Stimulated activated CD4-positive, alpha-beta T cell treated with anti-CD3 and anti-CD28 coated beads, TNF-alpha, amount 100 ng/mL, for 48 hours (primary cell): ENCODE measurements at places on chromosomes 2 and 18.
A peak's percentile ranks its signal among the peaks of the same experiment; 100 is the strongest.

DNA sequence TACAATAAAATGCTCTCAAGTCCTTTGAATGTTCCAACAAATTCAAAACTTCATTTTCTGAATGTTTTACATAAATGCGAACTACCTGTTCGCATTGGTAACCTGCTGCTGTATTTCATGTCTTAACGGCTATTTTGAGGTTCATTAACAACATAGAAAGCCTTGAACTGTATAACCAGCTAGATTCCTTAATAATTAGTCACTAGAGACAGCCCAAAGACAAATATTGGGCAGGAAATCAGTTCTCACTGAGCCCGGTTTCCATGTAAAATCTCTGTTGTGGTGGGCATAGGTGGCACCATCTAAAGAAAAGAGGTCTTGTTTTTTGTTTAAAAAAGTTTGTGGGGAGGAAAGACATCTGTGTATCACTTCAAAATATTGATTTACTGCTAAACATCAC lies 29.2 kb downstream of the PDIA6 start:
- DNase-seq, result no peak

GRCh38 chr2:8204711-8205110 lies 477.1 kb upstream of the ID2 start:
- no peak for DNase-seq

DNA sequence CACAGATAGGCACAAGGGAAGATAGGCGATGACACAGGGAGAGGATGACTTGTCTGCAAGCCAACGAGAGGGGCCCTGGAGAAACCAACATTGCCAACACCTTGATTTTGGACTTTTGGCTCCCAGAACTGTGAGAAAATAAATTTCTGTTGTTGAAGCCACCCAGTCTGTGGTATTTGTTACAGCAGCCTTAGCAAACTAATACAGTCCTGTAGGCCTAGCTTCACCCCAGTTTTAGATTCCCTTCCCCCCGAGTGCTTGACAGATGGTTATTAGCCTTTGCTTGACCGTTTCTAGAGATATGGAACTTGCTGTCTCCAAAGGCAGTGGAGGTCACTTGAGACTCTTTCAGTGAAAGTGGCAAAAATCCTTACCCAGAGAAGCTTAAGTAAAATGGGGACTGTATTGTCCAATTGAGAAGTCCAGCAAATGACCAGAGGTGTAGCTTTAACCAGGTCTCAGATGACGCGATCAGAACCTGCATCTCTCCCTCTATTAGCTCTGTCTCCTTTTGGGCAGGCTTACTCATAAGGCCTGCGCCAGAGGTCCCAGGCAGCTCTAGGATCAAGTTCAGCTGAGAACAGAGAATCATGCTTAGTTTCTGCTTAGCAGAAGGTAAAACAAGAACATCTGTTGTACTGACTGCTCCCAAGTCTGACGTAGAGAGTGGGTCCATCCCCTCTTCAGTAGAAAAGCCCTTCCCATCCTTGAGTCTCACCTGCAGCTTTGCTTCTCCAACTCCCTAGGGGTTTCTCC lies 50.4 kb downstream of the MFSD6 start:
- DNase-seq, result no peak

DNA sequence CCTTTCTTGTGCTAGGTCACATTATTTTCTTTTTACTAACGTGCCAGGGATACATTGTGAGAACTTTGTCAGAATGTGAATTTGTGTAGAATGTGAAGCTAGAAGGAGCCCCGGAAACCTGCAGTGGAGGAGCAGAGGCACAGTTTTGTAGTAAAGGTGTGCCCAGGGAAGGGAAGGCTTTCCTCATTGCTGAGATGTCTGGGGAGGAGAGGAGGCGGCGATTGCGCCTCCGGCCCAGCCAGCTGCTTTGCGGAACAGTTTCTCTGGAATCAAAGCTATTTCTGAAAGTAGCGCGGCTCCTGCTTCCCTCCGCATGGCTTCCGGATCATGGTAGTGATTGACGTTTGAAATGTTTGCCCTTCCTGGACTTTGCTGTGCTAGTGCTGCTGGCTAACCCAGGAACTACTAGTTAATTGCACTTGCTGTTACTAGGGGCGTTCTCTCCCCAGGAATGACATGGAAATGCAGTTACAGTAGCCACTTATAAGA lies 83.1 kb upstream of the RBM44 start:
- DNase-seq, result no peak

DNA sequence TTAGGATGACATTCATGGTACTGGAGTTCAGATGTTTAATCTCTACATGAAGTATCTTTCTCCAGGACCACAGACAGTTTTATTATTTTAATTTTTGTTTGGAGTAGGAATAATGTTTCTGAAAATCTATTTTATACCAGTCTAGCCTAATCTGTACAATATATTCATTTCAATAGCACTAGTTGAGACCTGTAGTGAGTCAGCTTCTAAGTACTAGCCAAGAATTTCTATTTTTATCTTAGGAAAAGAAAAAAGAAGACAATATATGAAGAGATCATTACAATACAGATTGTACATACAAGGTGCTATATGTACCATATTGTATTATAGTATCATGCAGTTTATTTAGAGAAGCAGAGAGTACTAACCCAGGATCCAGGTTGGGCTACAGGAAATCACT lies 826.9 kb upstream of the PIK3C3 start:
- no peak for DNase-seq

DNA sequence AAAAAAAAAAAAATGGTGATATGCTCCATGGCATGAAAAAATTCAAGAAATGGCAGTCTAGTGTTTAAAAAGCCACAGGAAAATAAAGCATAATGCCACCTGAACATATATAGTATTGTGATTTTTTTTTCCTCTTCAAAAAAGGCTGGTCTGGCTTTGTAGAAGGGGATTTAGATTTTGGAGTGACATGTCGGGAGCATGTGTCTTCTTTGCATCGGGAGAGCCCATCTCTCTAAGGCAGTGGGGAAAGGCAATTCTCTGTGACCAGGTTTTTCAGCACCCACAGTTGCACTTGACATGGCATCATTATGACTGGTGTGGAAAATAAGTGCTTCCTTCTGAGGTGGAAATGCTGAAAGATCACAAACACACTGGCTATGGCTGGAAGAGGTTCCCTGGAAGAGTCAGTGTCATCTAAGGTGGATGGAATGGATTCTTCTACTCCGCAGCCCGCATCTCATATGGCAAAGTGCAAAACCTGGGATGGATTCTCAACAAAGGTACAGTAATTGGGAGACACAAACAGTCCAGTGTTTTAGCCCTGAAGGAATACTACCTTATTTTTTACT lies 172.5 kb downstream of the AGAP1 start:
- DNase-seq, result no peak

GRCh38 chr2:77578354-77578753 lies 56.2 kb upstream of the LRRTM4 start:
- DNase-seq, result no peak

DNA sequence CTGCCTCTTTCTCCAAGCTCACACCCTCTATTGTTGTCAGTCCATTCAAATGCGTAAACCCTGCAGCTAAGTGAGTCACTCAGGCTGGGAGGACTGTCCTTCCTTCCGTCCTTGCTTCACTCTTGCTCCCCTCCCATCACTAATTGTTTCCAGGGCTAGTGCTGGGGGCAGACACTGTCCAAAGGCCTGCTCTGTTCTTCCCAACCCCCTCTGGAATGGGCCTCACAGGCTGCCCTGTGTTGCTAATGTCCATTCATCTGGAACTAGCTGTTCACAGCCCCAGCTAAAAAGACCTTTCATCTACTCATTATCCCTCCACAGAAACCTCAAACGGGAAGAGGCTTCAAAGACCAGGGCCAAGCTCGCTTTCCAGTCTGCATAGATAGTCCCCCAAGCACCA lies 31.9 kb upstream of the NRP2 start:
- no peak for DNase-seq

DNA sequence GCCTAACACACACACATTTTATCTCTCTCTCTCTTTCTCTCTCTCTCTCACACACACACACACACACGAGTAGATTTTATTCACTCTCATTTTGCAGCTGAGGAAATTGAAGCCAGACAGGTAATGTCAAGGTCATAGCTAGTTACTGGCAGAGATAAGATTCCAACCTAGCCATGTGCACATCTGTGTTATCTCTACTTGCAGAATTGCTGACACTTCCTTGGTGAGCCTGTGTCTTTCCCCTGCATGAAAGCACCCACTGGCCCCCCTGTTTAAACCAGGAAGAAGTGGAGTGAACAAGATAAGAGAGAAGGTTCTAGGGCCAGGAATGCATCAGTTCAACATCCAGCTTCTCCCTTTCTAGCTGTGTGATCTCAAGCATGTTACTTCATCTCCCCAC lies 423.7 kb downstream of the TXNL1 start:
- DNase-seq, result no peak

DNA sequence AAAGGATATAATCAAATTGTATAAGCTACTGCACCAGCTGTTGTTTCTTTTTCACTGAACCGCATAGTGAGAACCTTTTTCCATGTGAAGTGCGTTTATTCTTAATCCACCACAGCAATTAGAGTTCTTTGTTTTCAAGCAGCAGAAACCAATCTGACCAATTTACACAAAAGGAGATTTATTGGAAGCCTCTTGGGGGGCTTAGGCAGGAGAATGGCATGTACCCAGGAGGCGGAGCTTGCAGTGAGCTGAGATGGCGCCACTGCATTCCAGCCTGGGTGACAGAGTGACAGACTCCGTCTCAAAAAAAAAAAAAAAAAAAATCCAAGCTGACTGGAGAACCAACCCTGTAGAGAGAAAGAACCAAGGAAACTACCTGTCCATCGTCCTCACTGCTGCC lies 10.0 kb downstream of the ADNP2 start:
- no peak for DNase-seq

DNA sequence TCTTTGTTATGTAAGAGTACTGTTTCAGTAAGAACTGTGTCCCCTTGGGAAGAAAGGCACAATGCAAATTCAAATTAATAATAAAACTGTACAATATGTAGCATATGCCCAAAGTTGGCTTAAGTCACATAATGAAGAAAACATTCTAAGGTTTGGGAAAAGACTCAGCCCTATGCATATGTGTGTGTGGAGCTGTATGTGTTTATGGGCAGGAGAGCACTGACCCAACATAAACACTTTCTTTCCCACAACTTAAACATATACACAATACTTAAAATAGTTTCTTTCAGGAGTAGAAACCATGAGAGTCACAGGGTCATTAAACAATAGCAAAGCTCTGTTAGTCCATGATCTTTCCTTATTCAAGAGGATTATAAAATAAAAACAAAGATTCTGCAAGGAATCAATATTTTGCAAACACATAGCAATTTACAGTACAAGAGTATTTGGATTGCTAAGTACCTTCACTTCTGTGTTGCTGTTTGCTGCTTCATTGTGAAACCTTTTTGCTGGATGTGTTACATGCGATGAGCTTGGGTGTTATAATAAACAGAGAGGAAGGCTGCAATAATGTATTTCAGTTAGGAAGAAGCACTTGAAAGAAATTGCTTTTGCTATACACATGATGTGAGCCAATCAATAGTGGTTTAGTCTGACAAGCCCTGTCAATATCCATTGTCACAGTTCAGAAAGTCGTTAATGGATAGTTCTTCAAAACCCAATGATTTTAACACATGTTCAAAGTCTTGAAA lies 347.3 kb downstream of the ARHGAP15 start:
- DNase-seq, result no peak

DNA sequence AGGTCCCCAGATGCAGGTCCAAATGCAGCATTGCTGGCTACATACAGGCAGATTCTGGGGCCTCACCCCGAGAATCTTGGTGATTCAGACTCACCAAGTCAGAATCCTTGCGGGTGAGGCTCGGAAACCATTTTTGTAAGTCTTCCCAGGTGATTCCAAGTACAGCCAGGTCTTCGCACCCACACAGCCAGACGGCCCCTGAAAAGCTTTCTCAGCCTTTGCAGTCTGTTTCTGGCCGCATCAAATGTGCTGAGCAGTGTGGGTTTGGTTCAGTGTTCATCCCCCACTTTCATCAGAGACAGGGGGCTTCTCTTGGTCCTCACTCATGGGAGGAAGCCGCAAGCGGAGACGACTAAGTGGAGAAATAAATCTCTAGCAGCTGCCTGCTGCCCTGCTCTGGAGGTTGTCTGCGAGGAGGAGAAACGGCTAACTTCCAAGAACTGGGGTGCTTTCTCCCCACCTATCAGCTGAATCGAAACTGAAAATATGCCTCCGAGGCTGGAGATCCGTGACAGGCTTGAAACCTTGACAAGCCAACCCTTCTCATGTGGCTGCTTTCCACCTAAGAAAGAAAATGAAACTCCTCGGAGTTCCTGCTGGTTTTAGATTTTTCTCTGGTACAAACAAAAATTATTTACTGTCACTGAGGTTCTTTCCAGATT lies 8.9 kb upstream of the TMEM185B start:
- DNase-seq, result peak; percentile 42

DNA sequence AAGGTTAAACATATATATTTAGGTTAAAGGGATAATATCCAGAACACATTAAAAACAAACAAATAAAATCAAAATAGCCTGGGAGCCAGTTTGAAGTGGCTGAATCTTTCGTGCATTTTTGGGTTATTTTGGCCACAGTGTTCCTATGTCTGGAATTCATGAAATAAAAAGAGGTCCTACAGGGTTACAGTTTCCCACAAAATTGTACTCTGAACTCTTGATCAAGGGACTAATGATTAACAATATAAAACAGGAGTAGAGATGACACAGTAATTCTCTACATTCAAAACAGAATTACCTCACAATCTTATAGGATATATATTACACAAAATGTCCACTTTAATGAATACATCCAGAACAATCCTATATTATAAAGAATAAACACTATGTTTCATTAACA lies 24.9 kb downstream of the VPS4B start:
- no peak for DNase-seq

- DNase-seq, result no peak
Measured at GRCh38 chr2:14424478-14425390, 207.8 kb upstream of the LRATD1 start.

DNA sequence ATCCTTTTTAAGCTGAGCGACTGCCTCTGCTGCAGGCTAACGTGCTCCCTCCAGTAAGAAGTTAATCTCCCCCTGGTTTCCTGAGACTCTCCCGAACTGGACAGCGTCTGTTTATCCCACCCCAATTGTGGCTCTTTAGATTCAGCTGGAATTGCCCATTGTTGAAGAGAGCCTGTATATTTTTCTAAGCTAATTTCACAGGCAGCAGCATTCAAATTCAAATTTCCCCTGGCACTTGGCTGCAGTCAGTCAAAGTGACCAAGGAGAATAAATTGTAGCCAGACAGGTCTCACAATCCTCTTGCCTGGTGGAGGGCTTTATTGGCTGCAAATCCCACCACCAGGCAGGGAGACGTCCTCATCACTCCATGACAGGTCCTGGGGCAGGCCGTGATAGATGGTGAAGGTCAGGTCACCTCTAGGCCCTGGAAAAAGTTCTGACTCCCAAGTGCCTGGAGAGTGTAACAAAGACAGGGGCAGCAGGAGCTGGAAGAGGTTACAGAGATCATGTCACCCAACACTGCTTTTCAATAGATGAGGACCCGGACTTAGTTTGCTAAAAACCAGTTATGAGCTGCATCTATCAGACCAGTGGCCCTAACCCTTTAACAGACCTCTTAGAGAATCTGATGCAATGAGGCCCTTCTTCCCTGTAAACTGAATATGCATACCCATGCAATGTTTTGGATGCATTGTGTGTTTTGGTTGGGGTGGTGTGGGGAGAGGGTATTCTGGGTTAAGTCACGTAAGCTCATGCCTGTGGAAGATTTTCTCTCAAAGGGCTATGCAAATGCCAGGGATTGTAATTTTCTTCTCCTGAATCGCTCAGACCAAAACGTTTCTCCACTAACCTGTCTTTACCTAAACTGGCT lies 32.3 kb upstream of the C18orf32 start:
- no peak for DNase-seq

- DNase-seq, result no peak
Measured at GRCh38 chr2:64832936-64833335, 156.3 kb upstream of the SLC1A4 start.

- no peak for DNase-seq
Measured at GRCh38 chr2:70680735-70681134, 87.3 kb downstream of the ADD2 start.
